ENCODE measurements at places on chromosomes 3 and 15.

DNA sequence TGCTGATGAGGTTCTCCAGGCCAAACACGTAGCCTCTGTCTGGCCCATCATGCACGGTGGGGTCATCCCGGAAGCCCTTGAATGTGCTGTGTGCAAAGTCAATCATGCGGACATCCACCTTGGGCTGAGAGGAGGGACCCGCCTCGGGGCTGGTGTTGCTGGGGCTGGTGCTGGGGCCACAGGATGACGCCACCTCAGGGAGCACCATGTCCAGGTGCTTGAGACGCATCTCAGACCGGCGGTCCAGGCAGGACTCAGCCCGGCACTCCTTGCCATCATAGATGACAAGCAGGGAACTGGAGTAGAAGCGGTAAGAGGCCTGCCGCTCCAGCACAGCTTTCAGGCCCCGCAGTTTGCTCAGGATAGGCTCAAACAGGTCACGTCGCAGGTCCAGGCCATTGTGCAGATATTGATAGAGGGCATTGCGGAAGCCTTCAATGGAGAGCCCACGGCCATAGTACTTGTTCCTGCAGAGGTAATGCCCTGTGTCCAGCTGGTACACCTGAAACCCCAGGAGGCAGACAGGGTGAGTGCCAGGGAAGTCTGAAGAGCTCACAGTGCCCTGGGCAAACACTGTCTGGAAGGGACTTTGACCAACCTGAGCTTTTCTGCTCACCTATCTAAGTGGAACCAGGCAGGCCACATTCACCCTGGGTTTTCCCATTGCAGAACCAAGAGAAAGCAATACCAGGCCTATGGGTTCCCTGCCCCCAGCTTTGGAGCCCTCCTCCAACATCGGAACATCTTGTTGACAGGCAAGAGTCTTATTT is 3.6 kb upstream of the GMPPB start:
- no peak for DNase-seq

- DNase-seq: no peak
These were observed 565 bp upstream of the ZNF621 start for GRCh38 chr3:40524222-40524567.

GRCh38 chr3:133476971-133477375 is 77.1 kb downstream of the BFSP2 start:
- DNase-seq: no peak

DNA sequence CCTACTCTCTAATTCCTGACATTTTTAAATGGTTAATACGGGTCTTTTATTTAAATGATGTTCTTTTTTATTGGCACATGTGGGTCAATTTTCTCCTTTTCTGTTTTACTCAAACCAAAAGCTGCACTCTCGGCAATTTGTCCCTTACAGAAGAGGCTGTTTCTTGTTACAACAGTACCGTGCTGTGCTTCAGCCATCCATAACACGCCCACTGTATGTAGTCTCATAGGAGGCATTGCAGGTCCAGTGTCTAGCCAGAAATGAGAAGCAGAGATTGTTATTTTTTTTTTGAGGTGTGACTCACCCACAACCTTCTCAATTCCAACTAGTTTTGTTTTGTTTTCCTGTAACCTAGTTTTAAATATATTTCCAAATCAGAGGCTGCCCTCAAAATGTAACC is 164.6 kb downstream of the GMNC start:
- no peak for DNase-seq

DNA sequence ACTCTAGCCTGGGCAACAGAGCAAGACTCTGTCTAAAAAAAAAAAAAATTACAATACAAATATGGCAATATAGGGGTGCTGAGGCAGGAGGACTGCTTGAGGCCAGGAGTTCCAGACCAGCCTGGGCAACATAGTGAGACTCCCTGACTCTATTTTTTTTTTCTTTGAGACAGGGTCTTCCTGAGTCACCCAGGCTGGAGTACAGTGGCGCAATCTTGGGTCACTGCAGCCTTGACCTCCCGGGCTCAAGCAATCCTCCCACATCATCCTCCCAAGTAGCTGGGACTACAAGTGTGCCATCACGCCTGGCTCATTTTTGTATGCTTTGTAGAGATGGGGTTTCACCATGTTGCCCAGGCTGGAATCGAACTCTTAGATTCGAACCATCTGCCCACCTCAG is 17.3 kb upstream of the RAB11A start:
- no peak for DNase-seq
